ENCODE measurements at places on chromosomes 7 and 10. TPM values are rescaled to one million over a fixed set of nuclear protein-coding genes. Genes with fewer than 3 reads are reported as not detected.

The MNX1 gene
- polyA plus RNA-seq, result not detected

The IL2RA gene
- polyA plus RNA-seq, result not detected

The TRIM4 gene
- 38.0 TPM for polyA plus RNA-seq

The GIMAP7 gene
- 13.0 TPM for polyA plus RNA-seq

The KLF14 gene
- polyA plus RNA-seq, result 0.99 TPM

DNA sequence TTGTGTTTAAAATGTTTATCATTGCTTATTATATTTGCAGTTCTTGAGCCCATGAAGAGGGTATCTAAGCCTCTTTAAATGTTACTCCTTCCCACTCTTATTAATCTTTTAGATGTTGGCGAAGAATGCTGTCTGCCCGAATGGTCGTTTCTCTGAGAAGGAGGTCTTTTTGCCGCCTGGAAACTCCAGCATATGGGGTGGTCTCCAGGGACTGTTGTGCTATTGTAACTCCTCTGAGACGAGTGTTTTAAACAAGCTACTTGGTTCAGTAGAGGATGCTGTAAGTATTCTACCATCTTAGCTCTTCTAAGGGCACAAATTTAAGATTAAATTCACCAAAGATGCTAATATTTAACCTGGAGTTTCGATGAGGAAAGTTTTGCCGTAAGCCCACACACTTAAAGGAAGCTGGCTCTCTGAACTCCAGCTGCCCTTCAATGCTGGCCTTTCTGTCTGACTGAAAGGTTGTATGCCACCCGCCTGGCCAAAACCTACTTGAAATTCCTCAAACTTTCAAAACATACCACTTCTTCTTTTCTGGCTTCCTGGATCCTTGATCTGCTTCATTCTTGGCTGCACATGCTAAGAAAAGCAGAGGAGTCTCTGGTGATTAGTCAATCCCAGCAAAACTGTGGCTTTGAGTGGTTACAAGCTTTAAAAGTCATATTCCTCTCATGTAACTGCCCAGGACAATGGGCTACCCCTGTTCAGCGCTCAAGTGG lies 74.7 kb downstream of the ABCA13 start:
- no peak for DNase-seq

DNA sequence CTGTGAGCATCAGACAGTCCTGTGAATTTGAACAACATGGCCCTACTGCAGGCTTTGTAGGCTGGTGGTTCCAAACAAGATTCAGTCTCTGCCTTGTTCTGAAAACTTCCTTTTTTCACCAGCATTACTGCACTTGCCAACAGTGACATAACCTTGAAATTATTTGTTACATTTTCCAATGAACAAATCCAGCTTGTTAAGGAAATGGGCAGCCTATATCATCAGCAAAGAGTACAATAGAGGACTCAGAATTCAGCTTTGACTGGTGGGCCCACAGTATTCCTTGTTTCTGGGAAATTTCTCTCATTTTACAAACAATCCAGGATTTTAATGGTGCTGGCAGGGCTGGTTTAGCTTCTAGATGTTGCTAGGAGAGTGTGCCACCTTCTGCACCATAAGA lies 703.7 kb upstream of the FZD8 start:
- no peak for DNase-seq

DNA sequence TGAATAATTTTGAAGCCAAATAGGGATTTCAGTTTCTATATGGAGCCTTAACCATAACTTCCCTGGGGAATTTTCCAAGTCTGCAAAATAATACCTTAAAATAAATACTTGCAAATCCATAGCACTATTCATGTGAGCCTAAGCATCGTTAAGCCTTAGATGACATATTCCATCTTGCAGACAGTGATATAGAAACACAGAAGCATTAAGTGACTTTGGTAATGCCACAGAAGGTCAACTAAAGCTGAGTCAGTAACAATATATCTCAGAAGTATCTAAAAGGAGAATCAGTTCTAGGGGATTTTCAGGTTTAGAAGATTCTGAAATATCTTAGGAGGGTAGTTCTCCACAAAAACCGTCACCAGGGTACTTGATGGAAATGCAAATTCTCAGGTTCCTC lies 163.4 kb upstream of the COL1A2 start:
- no peak for DNase-seq

- DNase-seq, result no peak
Observed at GRCh38 chr10:111100198-111100597, 23.4 kb downstream of the ADRA2A start.

DNA sequence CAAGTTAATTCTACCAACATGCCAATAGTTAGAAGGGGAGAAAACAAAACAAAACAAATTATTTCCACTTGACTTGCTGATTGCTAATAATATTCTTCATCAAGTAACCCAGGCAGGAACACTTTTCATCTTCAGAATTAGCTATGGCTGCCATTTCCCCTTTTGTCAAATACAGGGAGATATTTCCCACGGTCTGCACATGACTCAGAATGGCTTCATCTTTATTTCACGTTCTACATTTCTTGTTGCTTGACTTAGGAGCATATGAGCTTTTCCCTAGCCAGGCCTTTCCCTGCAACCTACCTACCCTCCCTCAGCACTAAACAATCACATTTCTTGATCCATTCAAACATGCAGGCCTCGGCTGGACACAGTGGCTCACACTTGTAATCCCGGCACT lies 6.5 kb downstream of the CPVL start:
- DNase-seq, result no peak

GRCh38 chr10:96413151-96413787 lies 54.5 kb upstream of the OPALIN start:
- no peak for DNase-seq

DNA sequence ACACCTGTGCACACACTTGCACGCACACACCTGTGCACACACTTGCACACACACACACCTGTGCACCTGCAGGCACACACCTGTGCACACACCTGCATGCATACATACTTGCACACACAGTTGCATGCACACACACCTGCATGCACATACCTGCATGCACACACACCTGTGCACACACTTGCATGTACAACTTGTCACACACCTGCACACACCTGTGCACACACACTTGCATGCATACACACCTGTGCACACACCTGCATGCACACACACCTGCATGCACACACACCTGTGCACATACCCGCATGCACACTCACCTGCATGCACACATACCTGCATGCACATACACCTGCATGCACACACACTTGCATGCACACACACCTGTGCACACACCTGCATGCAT lies 150.1 kb upstream of the RHEB start:
- DNase-seq, result no peak

DNA sequence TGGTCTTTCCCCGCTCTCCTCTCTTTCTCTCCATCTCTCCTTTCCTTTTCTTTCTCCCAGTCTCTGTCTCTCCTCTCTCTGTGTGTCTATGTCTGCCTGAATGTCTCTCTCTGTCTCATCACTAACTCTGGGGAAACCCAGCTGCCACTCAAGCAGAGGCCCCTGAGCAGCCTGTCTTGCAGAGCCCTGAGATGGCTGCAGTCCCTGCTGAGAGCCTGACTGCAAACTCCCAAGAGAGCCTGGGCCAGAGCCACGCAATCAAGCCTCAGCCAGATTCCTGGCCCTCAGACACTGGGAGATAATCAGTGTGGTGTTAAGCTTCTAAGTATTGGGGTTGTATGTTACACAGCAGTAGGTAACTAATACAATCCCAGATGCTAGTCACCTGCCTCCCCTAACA lies 91.5 kb downstream of the PAXIP1 start:
- DNase-seq, result no peak

DNA sequence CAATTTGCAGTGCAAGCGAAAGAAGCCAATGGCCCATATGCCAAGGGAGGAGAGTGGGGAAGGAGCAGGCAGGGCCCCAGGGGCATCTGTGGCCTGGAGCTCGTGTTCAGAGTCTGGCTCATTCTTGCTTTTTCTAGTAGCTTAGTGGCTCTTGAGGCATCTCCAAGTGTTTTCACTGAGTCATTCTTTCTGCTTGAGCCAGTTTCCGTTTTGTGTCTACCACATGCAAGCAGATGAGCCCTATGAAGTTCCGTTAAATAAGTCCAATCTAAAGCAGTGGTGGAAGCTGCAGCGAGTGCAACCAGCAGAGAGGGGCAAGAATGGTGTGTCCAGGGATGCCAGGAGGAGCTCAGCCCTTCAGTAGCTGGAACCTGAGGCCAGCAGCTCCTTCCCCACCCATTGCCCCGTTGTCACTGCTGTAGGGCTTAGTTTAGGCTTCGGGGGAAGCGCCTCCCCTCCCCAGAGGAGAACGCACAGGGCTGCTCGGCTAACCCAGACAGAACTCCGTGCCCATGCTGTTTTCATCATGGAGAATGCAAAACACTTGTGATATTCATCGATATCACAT lies 57.4 kb upstream of the EBF3 start:
- no peak for DNase-seq

DNA sequence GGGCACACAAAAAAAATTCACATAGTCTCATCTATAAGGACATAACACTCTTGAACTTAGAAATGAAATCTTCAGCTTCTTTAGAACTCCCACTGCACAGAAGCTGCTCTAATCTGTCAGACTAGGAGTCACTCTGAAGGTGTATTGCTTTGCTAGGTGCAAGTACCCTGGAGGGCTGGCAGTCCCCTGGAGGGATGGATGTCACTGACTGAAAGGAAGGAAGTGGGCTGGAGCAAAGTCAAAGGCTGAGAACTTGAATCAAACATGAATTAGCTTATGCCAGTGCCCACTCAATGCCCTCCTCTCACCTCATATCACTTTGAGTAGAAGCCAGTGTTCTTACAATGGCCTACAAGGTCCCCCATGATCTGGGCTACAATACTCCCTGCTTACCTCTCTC lies 140.3 kb upstream of the ANKRD1 start:
- DNase-seq, result no peak

DNA sequence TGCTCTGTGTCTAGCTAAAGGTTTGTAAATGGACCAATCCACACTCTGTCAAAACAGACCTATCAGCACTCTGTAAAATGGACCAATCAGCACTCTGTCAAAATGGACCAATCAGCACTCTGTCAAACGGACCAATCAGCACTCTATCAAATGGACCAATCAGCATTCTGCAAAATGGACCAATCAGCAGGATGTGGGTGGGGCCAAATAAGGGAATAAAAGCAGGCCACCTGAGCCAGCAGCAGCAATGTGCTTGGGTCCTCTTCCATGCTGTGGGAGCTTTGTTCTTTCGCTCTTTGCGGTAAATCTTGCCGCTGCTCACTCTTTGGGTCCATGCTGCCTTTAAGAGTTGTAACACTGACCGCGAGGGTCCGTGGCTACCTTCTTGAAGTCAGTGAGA lies 740.5 kb upstream of the POM121L12 start:
- no peak for DNase-seq

GRCh38 chr10:93894516-93895378 lies 969 bp downstream of the SLC35G1 start:
- DNase-seq, result no peak

Data from left renal pelvis (tissue), 4 donors.